ENCODE measurements at places on chromosomes 11 and 22.
A peak's percentile ranks its signal among the peaks of the same experiment; 100 is the strongest.

- DNase-seq = no peak
Measured at GRCh38 chr22:32864041-32864440, 62.5 kb downstream of the TIMP3 start.

DNA sequence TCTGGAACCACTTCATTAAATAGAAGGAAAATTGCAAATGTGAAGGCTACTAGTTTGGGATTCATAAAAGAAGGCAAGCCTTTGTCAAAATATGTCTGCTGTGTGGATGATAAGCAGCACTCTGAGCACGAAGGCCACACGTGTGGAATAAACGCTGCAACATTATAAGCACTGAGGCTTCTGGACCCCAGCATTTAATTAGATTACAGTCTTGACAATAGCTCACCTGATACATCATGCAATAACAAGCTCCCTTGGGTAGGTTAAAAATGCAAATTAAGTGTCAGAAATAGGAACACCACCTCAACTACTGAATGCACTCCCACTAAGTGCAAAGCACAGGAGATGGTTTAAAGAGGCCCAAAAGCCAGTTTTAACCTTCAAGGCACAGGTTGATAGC, 179.3 kb downstream of the LARGE1 start:
- no peak for DNase-seq

- no peak for DNase-seq
Measured at GRCh38 chr11:11998091-11998781, 10.2 kb downstream of the DKK3 start.

- no peak for DNase-seq
Measured at GRCh38 chr11:101456812-101457211, 127.0 kb downstream of the TRPC6 start.

DNA sequence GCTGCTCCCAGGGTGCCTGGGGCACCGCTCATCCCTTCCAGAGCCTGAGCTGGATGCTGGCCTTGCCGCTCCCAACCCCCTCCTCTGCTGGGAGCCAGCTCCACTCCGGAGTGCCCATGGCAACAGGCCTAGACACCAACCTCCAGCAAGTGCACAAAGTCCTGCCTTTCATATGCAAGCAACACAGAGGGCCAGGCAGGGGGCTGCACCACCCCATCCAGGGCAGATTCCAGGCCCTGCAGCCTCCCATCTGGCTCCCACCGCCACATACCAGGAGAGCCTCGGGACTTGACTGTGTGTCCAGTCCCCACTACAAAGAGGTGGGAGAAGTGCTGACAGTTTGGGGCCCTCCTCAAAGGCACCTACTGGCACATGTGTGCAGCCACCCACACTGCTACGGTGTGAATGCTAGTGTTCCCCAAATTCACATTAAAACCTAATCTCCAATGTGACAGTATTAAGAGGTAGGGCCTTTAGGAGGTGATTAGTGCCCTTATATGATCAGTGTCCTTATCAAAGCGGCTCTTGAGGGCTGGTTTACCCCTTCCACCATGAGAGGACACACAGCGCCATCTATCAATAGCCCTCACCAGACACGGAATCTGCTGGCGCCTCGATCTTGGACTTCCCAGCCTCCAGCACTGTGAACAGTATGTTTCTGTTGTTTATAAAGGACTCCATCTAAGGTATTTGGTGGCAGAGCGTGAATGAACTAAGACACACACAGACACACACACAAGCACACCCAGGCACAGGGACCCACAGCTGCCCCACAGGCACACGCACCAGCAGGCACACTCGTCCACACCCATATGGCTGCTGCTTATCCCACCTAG, 16.2 kb downstream of the ARVCF start:
- DNase-seq = no peak

GRCh38 chr22:21651521-21652009, 9.5 kb downstream of the SDF2L1 start:
- DNase-seq = no peak

DNA sequence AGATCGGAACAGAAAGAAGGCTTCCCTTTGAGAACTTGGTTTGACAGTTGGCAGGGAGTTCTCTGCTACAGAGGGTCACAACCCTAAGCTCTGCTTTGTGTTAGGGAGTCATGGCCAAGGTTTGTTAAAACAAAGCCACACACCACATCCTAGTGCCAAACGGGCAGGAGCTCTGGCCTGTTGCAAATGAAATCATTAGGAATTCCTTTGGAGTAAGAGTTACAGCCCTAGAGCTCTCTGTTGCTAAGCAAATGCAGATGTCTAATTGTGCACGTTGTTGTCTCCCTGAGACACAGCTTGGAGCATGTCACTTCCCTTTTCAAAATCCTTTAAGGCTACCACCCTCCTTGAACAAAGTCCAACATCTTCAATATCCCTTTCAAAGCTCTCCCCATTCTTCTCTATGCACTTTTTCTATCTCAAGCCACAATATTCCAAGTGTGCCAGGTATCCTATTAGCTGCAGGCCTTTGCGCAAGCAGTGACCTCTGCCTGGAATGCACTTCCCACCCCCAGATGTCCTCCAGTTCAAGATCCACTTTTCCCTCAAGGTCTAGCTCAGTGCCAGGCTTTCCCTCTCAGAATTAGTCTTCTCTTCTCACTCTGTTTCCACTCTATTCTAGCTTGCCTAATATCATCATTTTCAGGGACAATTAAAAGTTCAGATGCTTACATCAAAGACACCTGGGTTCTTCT, 253.7 kb upstream of the POU2AF2 start:
- no peak for DNase-seq

- no peak for DNase-seq
Measured at GRCh38 chr22:30483169-30483568, 11.4 kb upstream of the SEC14L3 start.

GRCh38 chr11:59267736-59268475, 55.2 kb upstream of the MPEG1 start:
- DNase-seq = no peak

DNA sequence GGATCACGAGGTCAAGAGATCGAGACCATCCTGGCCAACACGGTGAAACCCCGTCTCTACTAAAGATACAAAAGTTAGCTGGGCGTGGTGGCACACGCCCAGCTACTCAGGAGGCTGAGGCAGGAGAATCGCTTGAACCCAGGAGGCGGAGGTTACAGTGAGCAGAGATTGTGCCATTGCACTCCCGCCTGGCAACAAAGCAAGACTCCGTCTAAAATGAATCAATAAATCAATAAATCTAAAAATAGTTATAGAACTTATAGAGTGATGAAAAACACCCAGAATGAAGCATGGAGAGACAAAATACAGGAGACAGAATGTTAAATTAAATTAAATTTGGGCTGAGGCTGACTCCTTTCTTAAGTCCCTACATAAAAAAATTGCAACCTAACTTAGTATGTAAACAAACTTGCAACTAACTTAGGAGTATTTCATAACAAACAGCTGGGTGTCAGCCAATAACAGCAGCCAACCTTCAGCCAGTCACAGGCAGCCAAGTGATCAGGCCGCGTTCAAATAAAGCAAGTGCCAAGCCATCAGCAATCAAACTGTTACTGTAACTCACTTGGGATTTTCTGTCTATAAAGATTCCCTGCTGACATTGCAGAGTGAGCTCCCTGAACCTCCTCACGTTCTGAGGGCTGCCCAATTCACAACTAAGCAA, 7.3 kb upstream of the TP53AIP1 start:
- no peak for DNase-seq

GRCh38 chr11:95924414-95924760, 480 bp upstream of the MTMR2 start:
- no peak for DNase-seq

GRCh38 chr11:118124929-118125535, 27.6 kb downstream of the SCN4B start:
- no peak for DNase-seq

DNA sequence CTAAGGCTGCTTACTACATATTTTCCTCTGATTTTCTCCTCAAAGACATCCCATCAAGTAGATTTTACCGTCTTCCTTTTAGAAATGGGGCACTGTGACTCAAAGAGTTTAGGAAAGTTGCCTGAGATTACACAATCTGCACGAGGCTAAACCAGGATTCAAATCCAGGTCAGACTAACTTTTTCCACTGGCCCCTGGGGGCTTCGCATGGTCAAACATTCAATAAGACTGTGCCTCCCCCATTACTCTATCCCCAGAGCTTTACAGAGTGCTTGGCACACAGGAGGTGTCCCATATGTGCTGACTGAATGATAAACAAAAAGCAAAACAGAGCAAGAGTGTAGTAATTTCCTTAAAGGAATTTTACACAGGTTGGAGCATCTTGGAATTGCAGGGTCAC, 118.1 kb upstream of the TEAD1 start:
- DNase-seq = no peak

GRCh38 chr11:72925656-72926055, 111.4 kb downstream of the ATG16L2 start:
- DNase-seq = no peak

DNA sequence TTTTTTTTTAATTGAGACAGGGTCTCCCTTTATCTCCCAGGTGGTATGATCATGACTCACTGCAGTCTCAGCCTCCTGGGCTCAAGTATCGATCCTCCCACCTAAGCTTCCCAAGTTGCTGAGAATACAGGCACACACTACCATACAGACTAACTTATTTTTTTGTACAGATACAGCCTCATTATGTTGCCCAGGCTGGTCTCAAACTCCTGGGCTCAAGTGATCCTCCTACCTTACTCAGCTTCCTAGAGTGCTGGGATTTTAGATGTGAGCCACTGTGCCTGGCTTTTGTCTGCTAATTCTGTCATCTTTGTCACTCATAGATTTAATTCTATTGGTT, 43.5 kb downstream of the CBL start:
- DNase-seq = no peak

- DNase-seq = no peak
Measured at GRCh38 chr11:95736355-95736754, 53.2 kb downstream of the FAM76B start.

- DNase-seq = no peak
Measured at GRCh38 chr11:64999478-64999877, 2.7 kb upstream of the BATF2 start.

DNA sequence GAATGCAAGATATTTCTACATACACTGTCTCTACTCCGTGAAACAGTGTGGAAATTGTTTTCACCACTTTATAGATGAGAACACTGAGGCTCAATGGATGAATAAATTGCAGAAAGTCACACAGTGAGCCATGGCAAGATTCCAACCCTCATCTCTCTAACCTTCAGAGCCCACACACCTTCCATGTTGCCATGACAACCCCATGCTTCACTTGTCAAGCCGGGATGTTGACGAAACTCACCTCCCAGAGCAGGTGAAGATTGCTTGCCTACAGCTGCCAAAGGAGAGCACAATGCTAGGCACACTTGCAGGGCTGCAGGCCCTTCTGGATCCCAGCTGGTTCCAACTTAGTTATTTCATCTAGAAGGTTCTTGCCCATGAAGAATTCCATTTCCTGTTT, 71.4 kb upstream of the SEZ6L start:
- DNase-seq = no peak

- no peak for DNase-seq
Measured at GRCh38 chr11:8341996-8342395, 78.3 kb upstream of the LMO1 start.

DNA sequence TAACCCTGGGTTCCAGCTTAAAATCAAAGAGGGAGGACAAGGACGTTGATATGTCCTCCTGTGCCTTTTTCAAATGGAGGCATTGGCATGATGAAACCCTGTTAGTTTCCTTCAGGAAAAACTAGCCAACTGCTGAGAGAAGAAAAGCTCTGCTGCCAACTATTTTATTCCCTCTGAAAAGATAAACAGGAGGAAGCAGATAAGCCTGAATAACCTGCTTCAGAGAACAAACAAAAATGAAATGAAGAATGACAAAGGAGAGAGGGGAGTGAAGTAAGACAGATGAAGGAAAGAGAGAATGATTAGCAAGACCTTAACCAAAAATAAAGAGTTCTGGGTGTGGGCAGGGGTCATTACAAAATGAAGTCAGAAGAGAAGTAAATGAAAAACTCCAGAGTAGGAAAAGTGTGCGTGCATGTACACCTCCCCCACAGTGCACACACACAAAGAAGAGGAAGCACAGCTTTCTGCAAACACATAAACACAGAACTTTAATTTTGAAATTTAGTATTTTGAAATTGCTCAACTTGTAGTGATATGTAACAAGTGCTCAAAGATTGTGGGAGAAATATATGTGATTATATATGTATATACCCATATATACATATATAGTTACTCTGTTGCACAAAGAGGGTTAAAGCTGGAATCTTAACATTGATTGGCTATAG, 332.2 kb downstream of the LUZP2 start:
- no peak for DNase-seq

DNA sequence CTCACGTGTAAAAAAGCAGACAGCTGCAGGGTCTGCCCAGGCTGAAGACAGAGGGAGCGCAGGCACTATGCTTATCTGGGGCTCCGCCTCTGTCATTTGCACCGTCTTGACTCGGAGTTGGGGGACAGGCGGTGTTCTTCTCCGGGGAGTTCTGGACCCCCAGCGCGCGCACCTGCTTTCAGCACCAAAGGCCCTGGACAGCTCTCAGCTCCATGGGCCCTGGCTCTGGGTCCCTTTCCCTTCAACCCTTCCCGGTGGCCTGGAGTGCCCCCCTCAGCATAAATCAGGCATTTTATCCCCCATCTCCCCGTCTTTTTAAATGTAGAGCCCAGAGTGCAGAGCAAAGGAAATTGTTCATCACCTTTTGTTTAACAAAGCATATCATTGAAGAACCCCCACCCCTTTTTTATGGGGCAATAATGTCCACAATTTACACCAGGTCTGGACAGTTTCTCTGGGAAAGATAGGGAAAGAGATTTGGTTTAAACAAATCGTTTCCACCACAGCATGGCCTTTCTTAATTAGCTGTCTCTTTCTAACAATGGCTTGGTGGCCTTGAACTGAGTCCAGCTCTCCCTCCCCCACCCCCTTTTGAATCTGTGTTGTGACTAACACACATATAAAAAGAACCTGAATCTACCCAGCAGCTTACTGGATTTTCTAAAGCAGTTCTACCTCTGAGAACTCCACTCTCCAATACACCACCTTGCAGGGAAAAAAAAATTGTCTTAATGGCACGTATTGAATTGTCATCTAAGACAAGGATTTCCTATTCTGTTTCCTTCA, 1.7 kb downstream of the SEZ6L start:
- DNase-seq = peak; percentile 26

- DNase-seq = no peak
Measured at GRCh38 chr11:77658213-77659013, 20.8 kb upstream of the CLNS1A start.

GRCh38 chr11:63915961-63916836, 765 bp downstream of the RCOR2 start:
- peak; percentile 70 for DNase-seq

GRCh38 chr11:61516191-61516590, 7.6 kb downstream of the LRRC10B start:
- peak; percentile 30 for DNase-seq

GRCh38 chr11:72575533-72576242, 98.5 kb downstream of the PDE2A start:
- no peak for DNase-seq
